Upper lobe of left lung (tissue), 6 donors: ENCODE measurements at places on chromosomes 12 and 14.
A peak's percentile ranks its signal among the peaks of the same experiment; 100 is the strongest.

GRCh38 chr12:102601621-102602020, 121.3 kb upstream of the IGF1 start:
- DNase-seq = no peak

GRCh38 chr12:104662908-104663307, 206.2 kb downstream of the CHST11 start:
- no peak for DNase-seq

DNA sequence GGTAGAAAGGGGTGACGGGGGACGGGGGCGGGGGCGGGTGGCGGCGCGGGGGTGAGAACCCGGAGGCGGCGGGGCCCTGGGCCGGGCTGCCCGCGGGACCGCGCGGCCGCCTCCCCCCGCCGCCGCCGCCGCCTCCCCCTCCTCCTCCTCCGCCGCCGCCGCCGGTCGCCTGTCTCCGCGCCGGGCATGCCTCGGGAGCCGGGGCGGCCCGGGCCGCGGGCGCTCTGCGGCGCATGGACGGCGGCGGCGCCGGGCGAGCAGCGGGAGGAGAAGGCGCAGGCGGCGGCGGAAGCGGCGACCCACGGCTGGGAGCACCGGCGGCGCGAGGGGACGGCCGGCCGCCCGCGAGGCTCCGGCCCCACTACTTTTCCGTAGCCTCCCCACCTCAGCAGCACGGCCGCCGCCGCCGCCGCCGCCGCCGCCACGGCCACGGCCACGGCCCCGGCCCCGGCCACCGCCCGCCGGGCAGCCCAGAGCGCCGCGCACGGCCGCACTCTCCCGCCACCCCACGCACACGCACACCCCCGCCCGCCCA, at the start of gene NPAS3:
Gene NPAS3 (plus strand): TSS at position 161 of the 535 bp plus-strand sequence.
- DNase-seq = peak; percentile 86

DNA sequence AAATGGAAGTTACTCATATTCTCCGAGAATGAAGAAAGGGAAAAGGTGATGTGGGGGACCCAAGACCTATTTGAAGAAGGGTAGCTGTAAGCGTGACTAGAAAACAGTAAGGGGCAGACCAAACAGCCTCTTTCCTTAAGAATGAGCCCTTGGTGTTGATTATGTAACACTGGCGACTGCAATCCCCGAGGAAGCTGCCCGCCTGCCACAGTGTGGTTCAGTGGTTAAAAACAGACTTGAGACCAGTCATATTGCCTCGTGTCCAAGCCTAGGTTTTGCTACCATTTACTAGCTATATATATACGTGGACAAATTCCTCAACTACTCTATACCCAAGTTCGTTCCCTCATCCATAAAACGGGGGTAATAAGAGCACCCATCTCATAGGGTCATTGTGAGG, 49.1 kb downstream of the SSPN start:
- no peak for DNase-seq

DNA sequence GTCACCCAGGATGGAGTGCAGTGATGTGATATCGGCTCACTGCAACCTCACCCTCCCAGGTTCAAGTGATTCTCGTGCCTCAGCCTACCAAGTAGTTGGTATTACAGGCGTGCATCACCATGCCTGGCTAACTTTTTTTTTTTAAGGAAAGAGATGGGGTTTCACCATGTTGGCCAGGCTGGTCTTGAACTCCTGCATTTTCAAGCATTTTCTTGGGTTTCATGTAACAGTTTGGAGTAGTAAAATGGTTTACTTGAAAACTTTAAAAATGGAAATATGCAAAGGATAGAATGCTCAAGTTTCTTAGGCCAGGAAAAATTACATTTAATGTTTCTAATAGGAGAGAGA, 63.3 kb downstream of the FOXN3 start:
- DNase-seq = no peak

DNA sequence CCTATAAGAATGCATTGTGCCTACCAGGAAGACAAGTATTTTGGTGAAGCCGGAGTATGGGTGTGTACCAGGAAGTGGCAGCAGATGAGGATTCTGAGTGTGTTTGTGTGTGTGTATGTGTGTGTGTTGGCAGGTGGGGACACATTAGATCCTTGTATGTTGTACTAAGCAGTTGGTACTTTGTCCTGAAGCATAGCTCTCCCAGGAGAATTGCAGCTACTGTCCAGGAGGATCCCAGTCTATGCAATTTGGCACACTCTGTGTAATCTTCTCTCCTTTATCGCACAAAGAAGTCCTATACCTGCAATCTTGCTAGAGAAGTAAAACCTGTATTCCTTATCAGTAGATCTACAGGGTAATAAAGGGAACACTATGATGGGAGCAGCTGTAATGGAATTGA, 276.5 kb downstream of the PAWR start:
- no peak for DNase-seq

DNA sequence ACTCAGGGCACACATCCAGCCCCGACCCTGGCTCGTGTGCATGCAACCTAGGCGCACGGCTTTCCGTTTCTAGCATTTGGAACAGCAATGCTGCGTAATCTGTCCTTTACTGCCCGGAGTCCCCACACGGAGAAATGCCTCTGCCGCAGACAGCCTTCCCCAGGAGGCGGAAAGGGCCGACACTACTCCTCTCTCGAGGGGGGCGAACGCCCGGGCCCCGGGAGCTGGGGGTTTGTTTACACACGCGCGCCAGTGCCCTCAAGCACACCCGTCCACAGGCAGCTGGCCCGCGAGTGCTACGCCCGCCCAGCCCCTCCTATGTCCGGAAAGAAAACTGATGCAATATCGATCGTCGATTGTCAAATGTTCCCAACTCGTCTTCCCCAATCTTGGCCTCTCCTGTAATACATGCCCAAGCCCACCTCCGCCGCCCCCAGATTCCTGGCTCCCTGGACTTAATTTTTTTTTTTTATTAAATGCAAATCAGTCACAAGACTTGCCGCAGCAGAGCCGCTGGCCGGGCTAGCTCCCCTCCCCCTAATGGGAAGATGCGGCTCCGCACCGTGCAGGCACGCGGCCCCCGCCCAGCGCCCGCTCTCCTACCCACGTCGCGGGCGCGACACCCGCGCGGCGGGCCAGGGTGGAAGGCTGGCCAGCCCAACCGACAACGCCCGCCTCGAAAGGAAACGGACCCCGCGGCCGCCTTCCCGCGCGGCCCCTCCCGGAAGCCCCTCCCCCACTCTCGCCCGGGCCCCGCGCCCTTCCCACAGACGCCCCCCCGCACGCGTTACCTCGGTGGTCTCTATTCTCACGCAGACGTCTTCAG, 642 bp downstream of the SLC38A2 start:
- peak; percentile 82 for DNase-seq

- DNase-seq = no peak
Measured at GRCh38 chr14:68103853-68104252, 284.3 kb downstream of the RAD51B start.

- DNase-seq = no peak
Measured at GRCh38 chr12:118813778-118814357, 167.5 kb upstream of the SRRM4 start.

DNA sequence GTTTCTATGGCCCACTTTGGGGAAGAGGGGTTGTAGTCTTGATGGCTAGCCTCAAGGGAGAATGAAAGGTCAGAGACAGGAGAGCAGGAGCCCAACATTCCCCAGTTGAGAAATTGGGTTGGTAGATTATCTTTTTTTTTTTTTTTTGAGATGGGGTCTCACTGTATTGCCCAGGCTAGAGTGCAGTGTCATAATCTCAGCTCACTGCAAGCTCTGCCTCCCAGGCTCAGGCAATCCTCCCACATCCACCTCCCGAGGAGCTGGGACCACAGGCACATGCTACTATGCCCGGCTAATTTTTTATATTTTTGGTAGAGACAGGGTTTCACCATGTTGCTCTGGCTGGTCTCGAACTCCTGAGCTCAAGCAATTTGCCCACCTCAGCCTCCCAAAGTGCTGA, 34.9 kb downstream of the BCAT1 start:
- no peak for DNase-seq
